Esophagus muscularis mucosa (tissue), 4 donors: ENCODE measurements at places on chromosomes 1 and 21.

GRCh38 chr1:11730429-11730891 lies 5.5 kb upstream of the AGTRAP start:
- no peak for DNase-seq

DNA sequence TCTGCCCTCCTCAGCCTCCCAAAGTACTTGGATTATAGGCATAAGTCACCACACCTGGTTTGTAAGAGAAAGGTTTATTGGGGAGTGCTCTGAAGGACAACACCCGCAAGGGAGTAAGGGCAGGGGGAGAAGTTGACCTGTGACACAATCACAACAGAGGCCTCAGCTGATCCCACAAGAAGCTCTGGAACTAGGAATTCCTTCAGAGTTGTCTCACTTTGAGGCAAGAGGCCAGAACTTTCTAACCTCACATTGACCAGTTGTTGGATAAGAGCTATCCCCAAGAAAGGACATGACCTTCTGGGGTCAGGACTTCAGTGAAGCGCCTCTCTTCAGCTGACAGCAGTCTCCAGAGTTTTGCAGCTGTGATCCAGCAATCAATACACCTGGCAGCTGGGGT lies 27.4 kb upstream of the RC3H1 start:
- DNase-seq: no peak

- DNase-seq: no peak
Observed at GRCh38 chr1:225426395-225427234, 1.2 kb downstream of the LBR start.

DNA sequence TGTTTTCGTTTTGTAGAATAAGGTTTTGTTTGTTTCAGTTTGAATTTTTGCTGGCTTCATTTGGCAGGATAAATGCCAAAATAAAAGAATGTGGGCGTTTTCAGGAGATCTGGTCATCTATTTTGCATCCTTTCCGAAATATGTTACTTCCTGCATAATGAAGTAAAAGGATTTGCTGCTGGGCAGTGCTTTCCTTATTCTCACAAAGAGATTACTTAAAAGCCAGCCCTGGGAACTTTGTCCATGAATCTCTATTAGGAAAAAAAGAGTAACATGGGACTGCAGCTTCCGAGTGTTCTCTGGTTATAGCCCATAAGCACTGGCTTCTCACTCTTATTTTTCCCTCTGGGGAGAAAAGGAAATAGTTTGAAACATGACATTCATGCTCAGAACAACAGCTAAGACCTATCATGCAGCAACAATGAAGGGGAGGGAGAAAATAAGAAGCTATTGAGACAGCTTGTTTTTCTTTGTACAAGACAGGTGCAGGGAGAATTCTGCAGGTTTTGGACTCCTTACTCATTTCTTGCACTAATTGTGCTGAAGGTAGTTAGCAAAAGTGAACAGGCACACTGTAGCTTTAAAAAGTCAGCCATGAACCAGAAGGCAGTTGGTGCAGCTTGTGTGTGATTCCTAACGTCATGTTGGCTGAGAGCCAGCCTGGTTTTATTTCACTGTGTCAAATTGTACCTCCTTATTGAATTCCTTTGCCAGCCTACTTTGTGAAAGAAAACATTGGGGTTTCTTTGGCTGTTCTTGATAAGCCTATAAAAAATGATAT lies at the start of gene SAMD13:
Gene SAMD13 (plus strand): TSS at position 705 of the 781 bp plus-strand sequence. CDS start 1,527 bp downstream, outside the sequence.
- DNase-seq: no peak

GRCh38 chr1:61872206-61872605 lies 129.9 kb downstream of the PATJ start:
- DNase-seq: no peak

- DNase-seq: no peak
Observed at GRCh38 chr1:17883662-17884395, 128.7 kb downstream of the ACTL8 start.

- peak; percentile 93 for DNase-seq
Observed at GRCh38 chr21:31559368-31560119, 99.9 kb upstream of the SOD1 start.

DNA sequence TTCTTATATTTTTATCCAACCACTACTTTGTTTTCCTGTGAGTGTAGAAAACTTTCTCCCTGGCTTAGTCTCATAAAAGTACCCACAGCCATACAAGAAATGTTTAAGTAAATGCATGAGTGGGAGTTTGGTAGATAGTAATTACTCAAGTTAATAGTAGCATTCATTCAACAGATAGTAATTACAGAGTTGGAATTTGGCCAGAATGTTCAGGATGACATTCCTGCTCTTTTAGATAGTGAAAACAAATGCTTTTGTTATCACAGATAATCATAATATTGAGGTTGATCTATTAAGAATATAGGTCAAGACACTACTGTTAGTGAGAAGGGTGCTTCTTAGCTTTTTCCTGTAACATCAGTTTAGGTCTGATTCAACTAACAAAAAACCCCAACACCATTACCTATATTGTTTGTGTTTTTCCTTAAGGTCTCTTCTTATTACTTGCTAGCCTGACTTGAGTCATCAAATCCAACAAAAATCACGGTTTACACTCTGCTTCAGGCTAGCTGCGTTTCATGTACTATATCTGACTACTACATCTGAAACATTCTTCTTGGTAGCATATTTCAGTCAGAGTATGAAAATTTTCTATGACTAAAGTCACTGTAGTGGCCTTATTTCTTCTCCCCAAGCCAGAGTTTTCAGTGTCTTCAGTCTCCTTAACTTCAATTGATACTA lies 163.7 kb downstream of the HS2ST1 start:
- DNase-seq: no peak

- DNase-seq: no peak
Observed at GRCh38 chr1:112579801-112580510, 39.0 kb downstream of the ST7L start.

- DNase-seq: no peak
Observed at GRCh38 chr1:148166558-148167492, 14.7 kb upstream of the NBPF11 start.

GRCh38 chr1:3422638-3423037 lies 31.8 kb upstream of the ARHGEF16 start:
- no peak for DNase-seq

DNA sequence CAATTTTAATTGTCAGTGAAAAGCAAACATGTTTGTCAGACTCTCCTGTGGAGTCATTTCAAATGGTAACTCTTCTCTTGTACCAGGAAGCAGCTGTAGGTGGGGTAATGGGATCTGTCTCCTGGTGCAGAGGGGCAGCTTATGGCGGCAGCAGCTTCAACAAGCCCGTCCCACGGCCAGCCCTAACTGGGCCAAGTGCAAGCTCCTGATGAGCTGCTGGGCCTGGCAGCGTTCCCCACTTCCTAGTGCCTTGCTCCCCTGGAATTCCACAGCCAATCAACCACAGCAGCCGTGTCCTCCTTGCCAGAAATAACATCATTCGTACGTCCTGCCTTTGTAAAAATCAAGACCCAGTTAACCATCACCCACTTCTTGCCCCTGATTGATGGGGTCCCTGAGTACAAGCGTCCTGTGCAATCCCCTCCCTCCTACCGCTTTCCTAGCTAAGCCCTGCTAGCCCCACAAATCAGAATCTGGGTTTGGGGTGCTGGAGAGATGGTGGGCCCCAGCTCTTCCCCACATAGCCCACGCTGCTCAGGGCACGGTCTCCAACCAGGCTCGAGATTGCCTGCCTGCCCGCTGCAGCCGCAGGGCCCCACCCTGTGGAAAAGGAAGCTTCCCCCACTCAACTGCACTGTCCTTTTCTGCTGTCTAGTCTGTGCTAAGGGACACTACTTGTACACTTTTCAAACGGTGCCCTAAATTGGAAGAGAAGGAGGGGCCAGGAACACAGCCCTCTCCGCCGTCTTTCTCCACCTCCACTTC lies 61.2 kb downstream of the TOR1AIP2 start:
- DNase-seq: no peak

- DNase-seq: no peak
Observed at GRCh38 chr1:40844887-40845878, 17.0 kb downstream of the CITED4 start.

GRCh38 chr1:20165522-20165951 lies 20.4 kb upstream of the UBXN10 start:
- DNase-seq: no peak

DNA sequence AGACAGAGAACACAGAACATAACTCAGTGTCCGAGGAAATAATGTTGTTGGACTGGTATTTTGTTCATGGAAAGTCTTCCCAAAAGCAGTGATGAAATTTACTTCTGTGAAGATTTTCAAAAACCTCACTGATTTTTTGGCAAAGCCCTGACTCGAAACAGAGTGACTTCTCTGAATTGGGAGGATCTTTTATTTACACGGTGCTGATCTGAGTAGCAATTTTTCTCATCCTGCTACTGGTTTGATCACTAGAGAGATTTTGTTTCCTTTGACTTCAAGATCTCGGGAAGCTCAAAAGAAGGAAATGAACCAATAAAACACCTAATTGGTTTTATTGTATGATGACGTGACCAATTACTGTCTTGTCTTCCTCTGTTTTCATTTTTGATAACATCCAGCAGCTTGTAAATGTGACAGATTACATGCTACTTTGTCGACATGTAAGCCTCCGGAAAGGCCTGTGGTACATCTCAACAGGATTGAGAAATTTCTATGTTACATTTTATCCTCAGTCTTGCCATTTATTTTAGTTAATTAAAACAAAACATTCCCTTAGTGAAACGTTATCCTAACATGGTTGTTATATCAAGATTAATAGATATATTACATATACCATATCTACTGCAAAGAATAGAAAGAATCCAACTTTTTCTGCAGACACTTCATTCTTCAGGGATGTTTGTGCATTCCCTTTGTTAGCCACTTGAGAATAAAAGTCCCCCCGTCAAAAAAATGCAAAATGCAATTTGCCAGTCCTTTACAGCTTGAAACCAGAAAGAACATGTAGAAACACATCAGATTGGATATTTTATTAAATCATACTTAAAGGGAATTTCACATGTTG lies 42.8 kb upstream of the IFI44L start:
- DNase-seq: no peak

DNA sequence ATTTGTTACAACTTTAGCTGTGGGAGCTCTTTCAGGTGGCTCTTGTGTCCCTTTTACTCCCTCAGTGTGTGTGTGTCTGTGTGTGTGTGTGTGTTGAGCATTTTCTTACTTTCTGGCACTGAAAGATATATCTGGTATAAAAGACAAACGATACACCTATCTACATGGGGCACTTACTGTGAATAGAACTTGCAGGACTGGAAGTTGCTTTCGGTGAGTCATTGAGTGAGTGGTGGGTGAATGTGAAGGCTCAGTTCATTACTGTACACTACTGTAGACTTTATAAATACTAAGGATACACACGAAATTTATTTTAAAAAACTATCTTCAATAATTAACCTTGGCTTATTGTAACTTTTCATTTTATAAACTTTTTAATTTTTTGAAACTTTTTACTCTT lies 38.7 kb downstream of the BTBD8 start:
- DNase-seq: no peak

- DNase-seq: no peak
Observed at GRCh38 chr1:234705615-234706014, 95.6 kb upstream of the IRF2BP2 start.

- DNase-seq: no peak
Observed at GRCh38 chr1:3530086-3530925, 75.8 kb downstream of the ARHGEF16 start.

GRCh38 chr1:121595089-121595488 lies 410.3 kb downstream of the SRGAP2C start:
- no peak for DNase-seq

DNA sequence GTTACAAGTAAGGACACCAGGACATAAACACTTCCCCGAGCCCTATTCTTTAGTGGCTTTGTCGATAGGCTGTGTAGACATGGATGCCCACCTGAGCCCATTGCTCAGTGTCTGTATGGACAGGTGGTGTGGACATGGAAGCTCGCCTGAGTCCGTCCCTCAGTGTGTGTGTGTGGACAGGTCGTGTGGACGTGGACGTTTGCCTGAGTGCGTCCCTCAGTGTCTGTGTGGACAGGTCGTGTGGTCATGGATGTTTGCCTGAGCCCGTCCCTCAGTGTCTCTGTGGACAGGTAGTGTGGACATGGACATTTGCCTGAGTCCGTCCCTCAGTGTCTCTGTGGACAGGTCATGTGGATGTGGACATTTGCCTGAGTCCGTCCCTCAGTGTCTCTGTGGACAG lies 38.7 kb upstream of the COL6A2 start:
- no peak for DNase-seq

DNA sequence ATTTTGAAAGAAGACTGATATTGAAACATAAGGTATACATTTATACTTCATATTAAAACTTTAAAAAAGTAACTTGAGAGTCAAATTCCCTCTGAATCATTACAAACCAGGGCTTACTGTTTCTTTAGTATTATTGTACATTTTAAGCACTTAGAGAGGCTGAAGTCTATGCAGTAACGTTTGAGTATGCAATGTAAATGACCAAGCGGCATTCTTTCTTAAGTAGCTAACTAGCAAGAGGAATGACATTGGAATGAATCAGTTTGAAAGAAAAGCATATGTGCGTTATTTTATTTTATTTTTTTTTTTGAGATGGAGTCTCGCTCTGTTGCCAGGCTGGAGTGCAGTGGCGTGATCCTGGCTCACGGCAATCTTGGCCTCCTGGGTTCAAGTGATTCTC lies 24.3 kb downstream of the WNT2B start:
- no peak for DNase-seq

GRCh38 chr1:40803447-40803846 lies 19.9 kb downstream of the KCNQ4 start:
- DNase-seq: no peak

DNA sequence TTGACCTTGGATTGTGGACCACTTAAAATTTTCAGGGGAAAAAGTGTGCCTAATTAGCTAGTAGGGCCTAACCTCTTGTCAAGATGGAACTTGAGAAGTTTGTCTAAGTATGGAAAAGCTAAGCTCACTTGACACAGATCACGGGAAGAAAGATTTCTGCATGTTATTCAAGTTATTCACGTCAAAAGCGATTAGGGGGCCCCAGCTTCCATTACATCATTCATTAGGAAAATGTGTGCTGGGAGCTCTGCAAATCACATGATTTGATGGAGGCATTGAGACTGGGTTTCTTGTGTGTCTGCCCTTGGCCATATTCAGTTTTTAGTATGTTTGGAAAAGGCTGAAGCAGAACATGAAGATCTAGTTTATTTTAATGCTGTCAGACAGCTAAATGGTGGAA lies 15.5 kb upstream of the POGZ start:
- DNase-seq: peak; percentile 45

DNA sequence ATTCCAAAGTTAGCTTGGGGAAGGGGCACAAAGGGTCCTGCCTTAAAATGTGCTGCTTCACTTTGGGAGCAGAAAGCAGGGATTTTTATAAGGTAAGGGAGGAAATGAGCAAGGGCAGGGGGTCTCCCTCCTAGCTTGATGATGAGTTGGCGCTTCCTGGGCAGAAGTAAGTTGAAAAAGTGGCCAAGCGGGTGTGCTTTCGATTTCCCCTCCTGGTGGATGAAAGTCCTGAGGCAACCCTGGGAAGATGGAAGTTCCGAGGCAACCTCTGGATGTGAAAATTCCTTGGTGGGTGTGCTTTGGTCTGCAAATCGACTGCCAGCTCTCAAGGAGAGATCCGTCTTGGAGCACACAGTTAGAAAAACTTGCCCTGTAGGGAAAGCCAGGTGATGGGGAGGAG lies 41.7 kb upstream of the CD2 start:
- no peak for DNase-seq
